ENCODE measurements at places on chromosomes 2 and 18.

- DNase-seq: no peak
Observed at GRCh38 chr2:30823452-30823851, 16.2 kb upstream of the CAPN13 start.

DNA sequence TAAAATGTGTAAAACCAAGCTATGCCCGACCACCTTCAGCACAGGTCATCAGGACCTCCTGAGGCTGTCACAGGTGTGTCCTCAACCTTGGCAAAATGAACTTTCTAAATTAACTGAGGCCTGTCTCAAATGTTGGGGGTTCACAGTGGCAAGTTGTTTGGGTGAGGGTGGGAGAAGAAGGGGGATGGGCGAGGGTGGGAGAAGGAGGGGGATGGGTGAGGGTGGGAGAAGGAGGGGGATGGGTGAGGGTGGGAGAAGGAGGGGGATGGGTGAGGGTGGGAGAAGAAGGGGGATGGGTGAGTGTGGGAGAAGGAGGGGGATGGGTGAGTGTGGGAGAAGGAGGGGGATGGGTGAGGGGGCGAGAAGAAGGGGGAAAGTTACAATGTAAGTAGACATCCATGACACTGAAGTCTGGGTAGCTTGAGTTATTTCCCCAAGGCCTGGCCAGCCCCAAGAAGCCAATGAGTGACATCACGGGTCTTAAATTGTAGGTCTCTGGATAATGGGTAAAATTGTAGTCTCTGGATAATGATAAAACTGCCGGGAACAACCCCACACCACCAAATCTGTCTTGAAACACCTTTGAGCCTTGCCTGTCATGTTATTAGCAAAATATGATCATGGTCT lies 56.3 kb downstream of the TIMM21 start:
- no peak for DNase-seq

DNA sequence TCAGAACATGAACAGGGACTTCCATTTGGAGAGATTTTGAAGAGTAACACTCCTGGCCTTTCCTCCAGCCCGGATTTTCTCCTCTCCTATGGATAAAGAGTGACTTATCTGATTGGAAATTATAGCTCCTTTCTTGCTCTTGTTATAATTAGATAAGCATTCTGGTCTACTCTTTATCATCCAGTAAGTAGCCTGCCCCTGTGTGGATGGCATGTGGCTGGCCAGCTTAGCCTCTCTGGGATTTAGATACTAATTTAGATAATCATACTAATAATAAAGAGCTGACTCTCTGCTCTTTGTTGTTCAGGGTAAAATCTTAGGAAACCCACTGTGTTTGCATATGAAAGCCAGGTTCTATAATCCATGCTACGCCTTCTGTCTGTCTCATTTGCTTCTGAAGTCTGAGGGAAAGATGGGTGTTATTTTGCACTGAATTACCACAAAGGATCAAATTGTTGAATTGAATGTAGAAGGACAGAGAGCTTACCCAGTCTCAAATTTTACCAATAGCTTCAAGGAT lies 438.8 kb downstream of the SPAG16 start:
- no peak for DNase-seq

DNA sequence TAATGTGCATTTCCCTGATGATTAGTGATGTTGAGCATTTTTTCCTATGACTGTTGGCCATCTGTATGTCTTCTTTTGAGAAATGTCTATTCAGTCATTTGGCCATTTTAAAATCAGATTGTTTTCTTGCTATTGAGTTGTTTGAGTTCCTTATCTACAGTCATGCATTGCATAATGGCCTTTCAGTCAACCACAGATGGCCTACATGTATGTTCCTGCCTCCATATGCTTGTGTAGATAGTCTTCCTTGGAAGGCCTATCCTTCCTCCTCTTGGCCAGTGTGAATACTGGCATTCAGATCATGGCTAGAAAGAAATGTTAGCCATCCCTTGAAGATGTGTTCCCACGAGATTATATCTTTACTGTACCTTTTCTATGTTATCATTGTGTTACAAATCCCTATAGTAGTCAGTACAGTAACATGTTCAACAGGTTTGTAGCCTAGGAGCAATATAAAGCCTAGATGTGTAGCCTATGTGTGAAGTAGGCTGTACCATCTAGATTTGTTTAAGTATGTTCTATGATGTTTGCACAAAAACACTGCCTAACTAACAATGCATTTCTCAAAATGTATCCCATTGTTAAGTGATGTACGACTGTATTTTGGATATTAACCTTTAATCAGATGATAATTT lies 65.6 kb upstream of the CD302 start:
- DNase-seq: no peak

GRCh38 chr18:49061991-49062831 lies 111.4 kb upstream of the SMAD7 start:
- no peak for DNase-seq

DNA sequence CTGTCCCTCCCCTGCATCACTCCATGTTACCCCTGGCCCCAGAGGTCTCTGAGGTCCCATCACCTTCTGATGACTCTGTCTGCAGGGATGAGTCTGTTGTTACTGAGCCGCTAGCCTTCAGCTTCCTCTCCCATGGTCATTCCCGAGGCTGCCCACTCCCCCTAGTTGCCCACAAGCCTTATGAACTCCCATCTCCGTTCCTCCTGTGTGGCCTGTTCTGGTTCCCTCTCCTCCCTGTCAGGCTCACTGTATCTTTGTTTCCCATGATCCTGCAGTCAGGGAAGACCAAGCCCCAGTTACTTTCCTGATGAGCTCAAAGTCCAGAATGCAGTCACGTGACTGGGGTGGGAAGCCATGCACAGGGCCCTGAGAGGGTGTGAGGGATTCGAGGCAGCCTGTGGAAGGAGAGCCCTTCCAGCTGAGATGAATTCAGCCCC lies 39.5 kb downstream of the INPP4A start:
- no peak for DNase-seq

DNA sequence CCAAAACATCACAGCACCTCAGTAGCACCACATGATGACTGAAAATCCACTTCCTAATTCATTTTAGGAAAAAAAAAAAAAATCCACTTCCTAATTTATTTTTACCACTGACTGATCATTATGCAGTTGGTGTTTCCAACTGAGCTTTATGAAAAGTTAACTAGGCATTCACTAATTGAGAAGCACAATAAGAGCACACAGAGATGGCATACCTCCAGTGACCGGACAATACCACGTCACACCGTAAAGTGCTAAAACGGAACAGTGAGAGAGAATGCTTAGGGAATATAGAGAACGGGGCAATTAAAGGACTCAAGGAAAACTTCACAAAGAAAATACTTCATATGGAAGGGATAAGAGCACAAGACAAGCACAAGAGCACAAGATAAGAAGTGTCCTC lies 212.5 kb downstream of the NBAS start:
- DNase-seq: no peak
